AG04449 (cell line): ENCODE measurements at places on chromosomes 12 and 14.

DNA sequence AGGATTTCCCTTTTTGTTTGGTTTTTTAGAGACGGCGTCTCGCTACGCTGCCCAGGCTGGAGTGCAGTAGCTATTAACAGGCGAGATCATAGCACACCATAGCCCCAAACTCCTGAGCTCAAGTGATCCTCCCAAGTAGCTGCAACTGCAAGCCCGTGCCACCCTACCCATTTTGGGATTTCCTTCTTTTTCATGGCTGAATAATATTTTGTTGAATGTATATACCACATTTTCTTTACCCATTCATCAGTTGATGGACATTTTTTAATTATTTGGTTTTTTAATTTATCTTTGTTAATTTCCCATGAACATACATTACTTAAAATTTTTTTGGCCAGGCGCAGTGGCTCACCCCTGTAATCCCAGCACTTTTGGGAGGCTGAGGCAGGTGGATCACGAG is 15.2 kb downstream of the PITPNM2 start:
- DNase-seq, result no peak

DNA sequence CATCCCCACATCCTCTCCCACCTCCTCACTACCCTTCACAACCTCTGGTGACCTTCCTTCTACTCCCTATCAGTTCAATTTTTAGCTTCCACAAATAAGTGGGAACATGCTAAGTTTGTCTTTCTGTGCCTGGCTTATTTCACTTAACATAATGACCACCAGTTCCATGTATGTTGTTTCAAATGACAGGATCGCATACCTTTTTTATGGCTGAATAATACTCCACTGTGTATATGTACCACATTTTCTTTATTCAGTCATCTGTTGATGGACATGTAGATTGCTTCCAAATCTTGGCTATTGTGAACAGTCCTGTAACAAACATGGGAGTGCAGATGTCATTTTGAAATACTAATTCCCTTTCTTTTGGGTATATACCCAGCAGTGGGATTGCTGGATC is 98.7 kb downstream of the TRMT5 start:
- DNase-seq, result no peak

- DNase-seq, result no peak
These were observed 246.4 kb downstream of the RPL10L start for GRCh38 chr14:46404865-46405811.

DNA sequence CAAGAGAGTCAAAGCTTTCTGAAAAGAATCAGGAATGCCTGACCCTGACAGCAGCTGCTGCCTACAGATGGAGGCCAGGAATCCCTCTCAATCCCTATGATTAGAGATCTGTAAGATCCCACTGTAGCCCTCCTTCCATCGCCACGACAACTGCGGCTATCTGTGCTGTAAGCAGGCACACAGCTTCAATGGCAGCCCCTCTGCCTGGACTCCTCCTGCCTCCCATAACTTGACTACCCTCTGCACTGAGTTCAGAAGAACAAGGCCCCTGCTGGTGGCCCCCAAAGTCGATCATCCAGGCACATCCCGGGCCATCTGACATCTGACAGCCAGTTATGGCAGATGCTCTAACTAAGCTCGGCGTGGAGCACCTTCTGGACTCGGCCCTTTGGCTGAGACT is 2.9 kb downstream of the CLMN start:
- no peak for DNase-seq

- no peak for DNase-seq
These were observed 288.3 kb upstream of the AMIGO2 start for GRCh38 chr12:47367912-47368537.

GRCh38 chr12:59075968-59076490 is 155.7 kb upstream of the LRIG3 start:
- DNase-seq, result no peak

DNA sequence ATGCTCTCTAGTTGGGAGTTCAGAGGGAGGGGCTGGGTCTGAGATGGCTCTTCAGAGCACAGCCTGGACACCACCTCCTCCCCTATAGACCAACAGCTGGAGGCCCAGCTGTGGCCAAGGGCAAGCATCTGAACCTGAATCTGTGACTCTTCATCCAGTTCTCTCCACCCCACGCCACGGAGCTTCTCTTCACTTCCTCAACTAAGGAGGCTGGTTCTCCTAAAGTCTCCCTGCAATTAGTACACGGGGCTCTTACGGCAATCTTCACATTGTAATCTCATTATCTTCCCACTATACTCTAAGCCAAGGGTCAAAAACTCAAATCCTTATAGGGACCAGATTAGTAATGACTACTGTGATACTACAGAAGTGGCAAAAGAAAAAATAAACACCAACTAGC is 9.8 kb downstream of the NRDE2 start:
- no peak for DNase-seq

- DNase-seq, result no peak
These were observed 539.6 kb downstream of the VRK1 start for GRCh38 chr14:97336816-97337215.
